ENCODE measurements at places on chromosomes 5 and 9.

- DNase-seq = no peak
Observed at GRCh38 chr9:74479711-74480110, 17.4 kb upstream of the RORB start.

DNA sequence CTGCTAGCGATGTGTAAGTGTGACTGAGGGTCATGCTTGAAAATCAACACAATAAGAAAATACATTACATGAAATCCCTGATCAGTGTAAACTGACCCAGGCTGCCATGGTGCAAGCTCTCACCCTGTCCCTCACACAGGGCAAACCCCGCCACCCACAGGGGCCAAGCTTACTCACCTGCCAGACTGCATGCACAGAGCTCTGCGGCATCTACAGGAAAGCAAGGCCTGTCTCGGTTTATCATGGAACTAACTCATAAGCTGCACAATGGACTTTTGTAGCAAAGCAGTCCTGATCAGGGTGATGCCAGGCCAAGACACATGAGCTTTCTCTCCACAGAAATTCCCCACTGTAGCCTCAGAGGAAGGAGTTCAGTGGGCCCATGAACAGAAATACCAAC is 9.7 kb downstream of the IPPK start:
- DNase-seq = no peak

DNA sequence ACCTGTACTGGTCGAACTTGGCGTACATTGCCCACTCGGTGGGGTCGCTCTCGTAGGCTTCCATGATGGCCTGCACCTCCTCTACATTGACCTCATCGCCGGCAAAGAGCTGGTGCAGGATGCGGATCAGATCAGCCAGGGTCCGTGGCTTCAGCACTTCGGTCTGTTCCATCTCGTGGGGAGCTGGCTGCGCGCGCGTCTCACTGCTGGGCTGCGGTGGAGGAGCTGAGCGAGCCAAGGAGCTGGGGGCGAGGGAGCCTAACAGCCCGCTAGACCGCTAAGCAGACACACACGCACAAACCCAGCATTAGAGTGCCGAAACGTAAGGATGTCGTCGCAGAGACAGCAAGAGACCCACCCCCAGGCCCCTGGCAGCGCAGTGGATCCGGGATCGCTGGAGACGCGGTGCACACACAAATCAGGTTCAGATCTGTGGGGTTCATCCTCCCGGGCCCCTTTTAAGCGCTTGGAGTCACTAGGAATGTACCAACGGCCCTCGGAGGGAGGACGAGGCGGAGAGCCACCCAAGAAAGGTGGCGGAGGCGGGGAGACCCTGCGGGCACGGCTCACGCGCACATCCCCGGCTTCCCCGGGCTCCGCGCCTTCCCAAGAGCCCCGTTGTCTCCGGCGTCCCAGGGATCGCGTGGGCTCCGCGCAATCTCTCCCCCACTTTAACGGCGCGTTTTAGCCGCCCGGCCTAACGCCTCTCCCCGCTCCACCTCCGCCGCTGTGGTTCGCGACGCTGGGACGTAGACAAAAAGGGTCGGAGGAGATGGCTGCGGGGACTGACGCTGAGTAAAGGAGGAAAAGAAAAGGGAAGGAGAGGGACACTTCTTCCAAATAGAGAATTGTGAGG is at the start of gene CDO1:
TSS of gene CDO1 (minus strand) at position 434 of the 856 bp plus-strand sequence. CDS start at position 172, 262 bp downstream.
- DNase-seq = no peak

GRCh38 chr9:114370968-114371320 is 16.8 kb downstream of the AKNA start:
- DNase-seq = no peak

GRCh38 chr9:109159583-109159982 is 7.5 kb downstream of the FRRS1L start:
- DNase-seq = no peak

Data from stimulated activated CD4-positive, alpha-beta T cell treated with anti-CD3 and anti-CD28 coated beads, Interleukin-1b, Interleukin-23, amount 100 ng/mL, for 1 hour (primary cell).